ENCODE measurements at places on chromosomes 3 and 15. TPM values are rescaled to one million over a fixed set of nuclear protein-coding genes. Genes with fewer than 3 reads are reported as not detected.

PRSS50 gene
- not detected for total RNA-seq

ECE2 gene
- total RNA-seq: not detected

CEMIP gene
- total RNA-seq: 2.4 TPM

CNTN4 gene
- not detected for total RNA-seq

TGM4 gene
- 0.08 TPM for total RNA-seq

CGNL1 gene
- total RNA-seq: 2.0 TPM

TUSC7 gene
- not detected for total RNA-seq

THOC7 gene
- 69.6 TPM for total RNA-seq

ZIC1 gene
- not detected for total RNA-seq

IL17RE gene
- total RNA-seq: 0.98 TPM

LIPH gene
- total RNA-seq: 8.1 TPM

MED12L gene
- total RNA-seq: 0.61 TPM

LTK gene
- total RNA-seq: not detected

PGBD4 gene
- total RNA-seq: 1.1 TPM

PP2D1 gene
- not detected for total RNA-seq

GPR62 gene
- total RNA-seq: not detected

SPATA12 gene
- total RNA-seq: 0.44 TPM

SEMA6D gene
- total RNA-seq: not detected

WNT5A gene
- 0.73 TPM for total RNA-seq

GHSR gene
- total RNA-seq: not detected

CXCR6 gene
- not detected for total RNA-seq

Data from A549 treated with CpdA at 1 μM for 4 hours (cell line).